RKO (cell line): ENCODE measurements at places on chromosomes 16 and 17.
A peak's percentile ranks its signal among the peaks of the same experiment; 100 is the strongest.

- peak; percentile 30 for DNase-seq
Measured at GRCh38 chr17:49694847-49695697, 12.7 kb downstream of the SLC35B1 start.

DNA sequence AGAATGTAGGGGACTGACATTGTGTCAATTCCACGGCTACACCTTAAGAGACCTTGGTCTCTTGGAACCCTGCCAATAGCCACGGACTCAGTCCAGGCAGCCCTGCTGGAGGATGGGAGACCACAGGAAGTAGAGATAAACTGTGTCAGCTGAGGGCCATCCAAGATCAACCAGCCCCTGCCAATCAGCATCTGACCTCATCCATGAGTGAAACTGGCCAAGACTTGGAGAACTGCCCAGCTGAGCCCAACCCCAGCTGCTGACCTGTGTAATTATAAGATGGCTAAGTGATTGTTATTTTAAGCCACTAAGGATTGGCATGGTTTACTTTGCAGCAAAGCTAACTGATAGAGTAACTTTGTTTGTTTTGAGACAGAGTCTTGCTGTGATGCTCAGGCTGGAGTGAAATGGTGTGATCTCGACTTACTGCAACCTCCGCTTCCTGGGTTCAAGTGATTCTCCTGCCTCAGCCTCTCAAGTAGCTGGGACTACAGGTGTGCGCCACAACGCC, 13.3 kb upstream of the YWHAE start:
- DNase-seq: peak; percentile 53

- DNase-seq: no peak
Measured at GRCh38 chr17:43392397-43392796, 6.4 kb upstream of the ARL4D start.

DNA sequence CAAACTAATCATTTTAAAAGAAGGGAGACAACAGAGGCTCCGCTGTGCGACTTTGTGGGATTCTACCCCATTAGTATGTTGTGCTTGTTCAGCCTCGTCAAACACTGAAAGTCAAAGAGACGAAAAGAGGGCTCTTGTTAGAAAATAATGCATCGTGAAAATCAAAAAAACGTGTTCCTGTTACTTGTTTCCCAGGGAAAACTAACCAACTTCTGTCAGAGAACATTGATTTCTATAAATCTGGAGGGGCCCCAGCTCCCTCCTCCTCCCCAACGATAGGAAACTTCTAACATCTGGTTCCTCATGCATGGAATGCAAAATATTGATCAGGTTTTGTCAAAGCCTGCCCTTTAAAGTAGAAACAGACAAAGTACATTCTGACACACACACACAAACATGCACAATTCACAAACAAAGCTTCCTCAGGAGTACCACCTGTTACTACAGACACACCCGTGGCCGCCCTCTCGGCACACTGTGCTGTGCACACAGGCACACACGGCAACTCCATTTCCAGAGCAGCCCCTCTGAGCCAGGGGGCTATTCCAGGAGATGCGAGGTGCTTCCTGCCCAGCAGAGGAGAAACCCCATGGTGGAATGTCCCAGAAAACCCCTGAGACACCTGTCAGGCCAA, 151.3 kb downstream of the ZFHX3 start:
- no peak for DNase-seq

GRCh38 chr17:5485270-5486205, at the start of gene DERL2:
Gene DERL2, minus strand, starts transcription at chr17:5486178. Its CDS starts 17 bp downstream, at chr17:5486161.
- DNase-seq: peak; percentile 55

- DNase-seq: peak; percentile 80
Measured at GRCh38 chr17:75412455-75413317, 7.2 kb upstream of the GRB2 start.

DNA sequence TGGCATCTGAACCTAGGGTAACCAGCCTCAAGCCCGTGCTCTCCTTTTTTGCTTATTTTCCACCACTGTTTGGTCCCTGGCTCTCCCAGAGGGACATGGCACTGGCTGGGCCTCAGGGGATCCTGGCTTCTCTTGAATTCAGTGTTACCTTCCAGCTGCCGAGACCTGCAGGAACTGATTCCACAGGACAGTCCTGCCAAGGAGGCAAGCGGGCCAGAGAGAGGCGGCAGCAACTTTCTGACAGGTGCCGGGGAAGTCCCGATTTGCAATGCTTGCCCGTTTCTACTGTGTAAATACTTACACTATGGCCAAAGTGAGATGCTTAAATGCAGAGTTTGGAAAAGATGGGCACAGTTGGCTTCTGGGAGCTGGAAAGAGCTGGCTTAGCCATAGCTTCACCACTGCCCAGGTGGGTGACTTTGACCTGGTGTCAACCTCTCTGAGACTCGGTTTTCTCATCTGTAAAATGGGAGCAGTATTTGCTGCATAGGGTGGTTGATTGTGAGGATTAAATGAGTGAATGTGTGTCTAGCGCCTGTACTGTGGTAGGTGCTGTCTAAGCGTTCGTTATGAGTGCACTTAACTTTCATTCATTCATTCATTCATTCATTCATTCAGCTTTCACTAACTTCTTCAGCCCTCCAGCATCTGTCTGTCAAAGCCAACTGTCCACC, 124.9 kb downstream of the CMIP start:
- DNase-seq: no peak

- DNase-seq: no peak
Measured at GRCh38 chr17:20067711-20068110, 58.6 kb downstream of the SPECC1 start.

- DNase-seq: peak; percentile 80
Measured at GRCh38 chr17:32909787-32910369, 18.1 kb upstream of the TMEM98 start.

DNA sequence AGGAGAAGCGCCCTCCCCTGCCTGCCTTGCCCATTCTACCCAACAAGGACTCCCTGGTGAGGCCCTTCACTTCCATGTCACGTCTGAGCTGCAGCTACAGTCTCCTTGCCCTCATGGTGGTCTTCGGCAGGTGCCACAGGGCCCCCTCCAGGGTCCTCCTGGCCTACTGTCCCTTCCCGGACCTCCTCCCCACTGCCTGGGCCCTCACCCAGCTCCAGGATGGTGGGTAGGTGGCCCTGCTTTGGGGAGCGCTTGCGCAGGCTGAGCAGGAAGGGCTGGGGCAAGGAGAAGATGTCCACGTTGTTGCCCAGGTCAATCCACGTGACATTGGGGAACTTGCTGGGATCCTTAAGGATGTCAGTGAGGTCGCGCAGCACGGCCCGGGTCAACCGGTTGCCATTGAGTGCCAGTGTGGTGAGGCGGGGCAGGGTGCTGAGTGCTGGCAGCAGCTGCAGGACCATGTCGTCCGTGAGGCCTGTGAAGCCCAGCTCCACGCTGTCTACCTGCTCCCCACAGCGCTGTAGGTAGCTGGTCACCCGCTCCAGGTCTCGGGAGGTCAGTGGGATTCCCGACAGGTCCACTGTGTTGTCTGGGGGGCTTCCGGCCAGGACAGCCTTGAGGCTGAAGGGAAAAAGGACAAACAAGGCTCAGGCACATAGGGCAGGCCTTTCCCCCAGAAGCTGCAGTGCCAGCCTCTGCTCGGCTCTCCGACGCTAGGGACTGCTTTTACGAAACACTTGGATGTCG, 28.3 kb downstream of the TRPV2 start:
- DNase-seq: no peak

DNA sequence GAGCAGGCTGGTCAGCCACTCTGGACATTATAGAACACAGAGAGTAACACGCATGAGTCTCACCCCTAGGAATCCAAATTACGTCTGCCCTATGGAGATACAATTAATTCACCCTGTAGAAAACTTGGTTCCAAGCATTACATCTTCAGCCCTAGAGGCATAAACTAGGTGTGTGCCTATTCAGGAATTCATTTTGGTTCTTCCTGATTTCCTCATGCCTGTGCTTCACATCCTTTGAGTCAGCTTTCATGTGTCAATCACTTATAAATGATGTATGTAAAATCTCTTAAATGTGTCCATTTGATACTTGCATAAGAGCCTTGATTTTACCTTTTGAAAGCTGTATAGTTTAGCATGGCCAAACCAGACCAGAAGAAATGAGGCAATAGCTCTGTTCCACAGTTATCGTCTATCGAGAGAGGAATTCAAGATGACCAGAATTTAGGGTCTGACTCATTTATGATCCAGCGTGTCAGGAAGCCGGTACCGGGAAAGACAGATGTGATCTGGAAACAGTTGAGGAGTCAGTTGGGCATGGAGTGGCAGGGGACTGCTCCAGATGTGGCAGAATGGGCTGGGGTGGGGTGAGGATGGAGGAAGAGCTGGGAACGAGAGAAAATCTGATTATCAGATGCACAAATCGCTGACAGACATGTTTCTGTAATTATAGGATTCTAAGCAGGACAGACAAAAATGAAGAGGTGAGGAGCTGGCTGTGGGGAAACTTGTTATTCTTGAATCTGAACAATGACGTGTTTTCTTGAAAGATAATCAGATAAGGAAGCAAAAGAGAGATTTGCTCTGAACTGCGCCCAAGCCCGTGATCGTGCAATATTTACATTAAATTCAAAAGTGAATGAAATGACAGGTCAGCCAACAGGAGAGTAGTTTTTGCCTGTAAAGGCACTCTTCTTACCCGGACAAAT, 76.7 kb downstream of the C16orf95 start:
- no peak for DNase-seq

GRCh38 chr17:15007147-15007553, 258.0 kb downstream of the PMP22 start:
- no peak for DNase-seq

DNA sequence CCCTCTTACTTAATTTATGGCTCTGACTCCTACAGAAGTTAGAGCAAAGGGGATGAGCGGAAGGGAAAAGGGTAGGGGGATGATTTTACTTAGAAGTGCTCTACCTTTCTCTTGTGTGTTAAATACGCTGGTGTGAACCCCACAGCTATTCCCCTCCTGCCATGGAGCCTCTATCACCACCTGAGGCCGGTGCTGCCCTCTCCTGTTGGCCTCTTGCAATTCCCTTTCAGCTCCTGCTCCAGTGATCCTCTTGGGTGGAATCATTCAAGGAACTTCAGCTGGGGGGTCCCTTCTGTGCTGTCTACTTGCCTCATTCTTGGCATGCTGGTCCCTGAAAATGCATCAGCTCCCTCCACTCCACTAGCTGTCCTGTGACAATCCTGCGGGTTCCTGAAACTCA, 41.8 kb upstream of the CDH8 start:
- no peak for DNase-seq

- no peak for DNase-seq
Measured at GRCh38 chr16:72928090-72928981, 119.6 kb downstream of the ZFHX3 start.

DNA sequence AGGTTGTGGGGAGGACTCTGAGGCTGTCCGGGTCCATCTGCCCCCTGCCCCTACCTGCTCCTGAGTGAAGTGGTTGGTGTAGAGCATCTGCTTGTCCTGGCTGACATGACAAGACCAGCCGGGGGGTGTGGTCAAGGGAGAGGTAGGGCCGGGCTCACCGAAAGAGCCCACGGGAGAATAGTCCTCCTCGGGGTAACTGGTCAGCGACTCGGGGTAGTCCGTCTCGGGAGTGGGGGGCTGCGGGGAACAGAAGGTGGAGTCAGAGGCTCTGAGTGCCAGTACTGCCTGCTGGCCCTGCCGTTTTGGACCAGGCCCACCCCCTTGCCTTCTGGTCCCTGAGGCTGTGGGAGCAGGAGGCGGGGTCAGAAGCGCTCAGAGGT, 27.8 kb downstream of the ARHGAP27 start:
- DNase-seq: no peak

GRCh38 chr16:24150282-24150681, 105.9 kb upstream of the CACNG3 start:
- no peak for DNase-seq

- no peak for DNase-seq
Measured at GRCh38 chr17:50589095-50589705, 28.7 kb downstream of the CACNA1G start.

DNA sequence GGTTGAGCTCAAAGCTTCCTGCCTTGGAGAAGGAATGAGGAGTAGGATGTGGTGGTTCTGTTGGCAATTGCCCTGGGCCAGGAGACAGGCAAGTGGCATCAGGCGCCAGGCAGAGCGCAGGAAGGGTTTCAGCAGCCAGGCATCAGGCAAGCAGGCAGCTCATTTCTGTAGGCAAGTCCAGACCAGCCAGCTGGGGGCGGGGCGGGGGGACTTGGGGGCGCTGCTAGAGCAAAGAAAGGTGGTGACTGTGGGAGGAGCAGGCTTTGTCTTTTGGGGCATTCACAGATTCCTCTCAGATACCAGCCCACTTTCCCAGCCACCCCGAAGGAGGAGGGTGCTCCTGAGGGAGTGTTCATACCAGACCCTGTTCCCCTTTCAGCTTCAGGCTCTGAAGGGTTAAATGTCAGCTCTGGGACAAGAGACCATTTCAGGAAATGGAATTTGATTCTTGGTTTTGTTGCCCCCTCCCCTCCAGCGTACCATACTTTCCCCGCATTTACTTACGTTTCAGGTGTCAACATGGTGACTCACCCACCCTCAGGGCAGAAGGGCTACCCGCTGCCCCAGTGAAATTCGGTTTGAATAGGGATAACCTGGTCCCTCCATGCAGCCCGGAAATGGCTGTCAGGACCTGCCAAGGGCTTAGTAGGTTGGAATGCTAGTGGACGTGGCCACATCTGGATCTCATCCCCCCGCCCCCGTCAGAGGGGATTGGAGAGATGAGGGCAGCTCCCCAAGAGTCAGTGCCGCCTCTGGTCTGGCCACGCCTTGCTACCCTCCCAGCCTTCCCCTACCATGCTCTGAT, 13.2 kb downstream of the NGFR start:
- no peak for DNase-seq

DNA sequence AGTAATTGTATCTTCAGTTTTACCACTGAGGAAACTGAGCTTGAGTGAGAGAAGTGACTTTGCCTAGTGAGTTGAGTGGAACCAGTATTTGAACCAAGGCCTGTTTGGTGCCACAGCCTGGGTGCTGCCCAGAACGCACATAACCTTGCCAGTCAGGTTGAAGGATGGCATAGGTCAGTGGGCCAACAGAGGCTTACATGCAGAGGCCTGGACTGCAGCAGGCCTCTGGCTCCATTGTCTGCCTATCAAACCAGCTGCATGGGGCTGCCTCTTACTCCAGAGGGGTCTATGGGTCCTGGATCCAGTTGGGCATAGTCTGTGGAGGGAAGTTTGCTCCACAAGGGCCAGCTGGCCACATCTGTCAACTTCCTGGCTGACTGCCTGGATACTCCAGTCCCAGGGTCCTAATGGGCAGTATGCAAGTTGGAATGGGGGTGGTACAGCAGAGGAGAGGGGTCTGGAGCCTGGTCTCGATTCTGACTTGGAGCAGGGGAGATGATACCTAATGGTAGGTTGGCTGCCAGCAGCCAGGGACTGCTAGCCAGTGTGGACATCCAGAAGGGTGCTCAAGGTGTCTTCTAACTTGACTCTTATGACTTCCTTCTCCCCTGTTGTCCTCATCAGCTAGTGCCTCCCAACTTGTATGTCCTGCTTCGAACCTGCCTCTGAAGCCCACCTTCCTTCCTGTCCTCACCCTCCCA, 11.1 kb upstream of the RNF112 start:
- no peak for DNase-seq

- peak; percentile 66 for DNase-seq
Measured at GRCh38 chr17:18158022-18158600, 25.5 kb upstream of the ALKBH5 start.

DNA sequence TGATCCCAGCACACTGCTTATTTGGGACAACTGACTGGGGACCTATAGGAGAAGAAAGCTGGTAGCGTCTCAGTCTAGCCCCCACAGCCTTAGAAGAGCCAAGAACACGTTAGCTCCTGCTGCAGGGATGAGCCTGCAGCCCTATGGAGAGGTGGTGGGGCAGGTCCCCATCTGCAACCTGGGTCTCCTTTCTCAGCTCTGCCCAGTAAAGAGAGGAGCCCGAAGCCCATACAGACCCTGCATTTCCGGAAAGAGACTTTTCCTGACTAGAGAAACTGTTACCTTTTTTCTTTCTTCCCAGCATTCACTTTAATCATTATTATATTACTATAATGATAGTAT, 788 bp downstream of the METTL22 start:
- DNase-seq: no peak

GRCh38 chr16:61050547-61050946, 985.7 kb downstream of the CDH8 start:
- no peak for DNase-seq
